ENCODE measurements at places on chromosomes 1 and 21.

GRCh38 chr1:235291599-235292091 lies 36.3 kb downstream of the ARID4B start:
- DNase-seq, result no peak

- DNase-seq, result peak; percentile 89
Observed at GRCh38 chr1:108830119-108831008, 26.5 kb downstream of the AKNAD1 start.

DNA sequence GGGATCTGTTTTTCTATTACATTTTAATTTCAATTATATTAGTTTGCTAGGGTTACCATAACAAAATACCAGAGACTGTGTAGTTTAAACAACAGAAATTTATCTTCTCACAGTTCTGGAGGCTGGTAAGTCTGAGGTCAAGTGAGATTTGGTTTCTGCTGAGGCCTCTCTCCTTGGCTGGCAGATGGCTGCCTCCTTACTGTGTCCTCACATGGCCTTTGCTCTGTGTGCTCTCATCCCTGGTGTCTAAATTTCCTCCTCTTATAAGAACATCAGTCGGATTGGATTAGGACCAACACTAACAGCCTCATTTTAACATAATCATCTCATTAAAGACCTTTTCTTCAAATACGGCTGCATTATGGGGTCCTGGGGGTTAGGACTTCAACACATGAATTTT lies 195.2 kb upstream of the CHODL start:
- no peak for DNase-seq

- DNase-seq, result no peak
Observed at GRCh38 chr1:98546319-98546718, 115.2 kb upstream of the SNX7 start.

GRCh38 chr1:94169126-94169525 lies 48.2 kb upstream of the ABCA4 start:
- DNase-seq, result no peak

- no peak for DNase-seq
Observed at GRCh38 chr1:157154291-157154690, 16.1 kb upstream of the ETV3 start.

- DNase-seq, result no peak
Observed at GRCh38 chr1:206049293-206049692, 3.7 kb upstream of the RHEX start.

GRCh38 chr1:59522925-59523505 lies 226.1 kb downstream of the FGGY start:
- DNase-seq, result no peak

DNA sequence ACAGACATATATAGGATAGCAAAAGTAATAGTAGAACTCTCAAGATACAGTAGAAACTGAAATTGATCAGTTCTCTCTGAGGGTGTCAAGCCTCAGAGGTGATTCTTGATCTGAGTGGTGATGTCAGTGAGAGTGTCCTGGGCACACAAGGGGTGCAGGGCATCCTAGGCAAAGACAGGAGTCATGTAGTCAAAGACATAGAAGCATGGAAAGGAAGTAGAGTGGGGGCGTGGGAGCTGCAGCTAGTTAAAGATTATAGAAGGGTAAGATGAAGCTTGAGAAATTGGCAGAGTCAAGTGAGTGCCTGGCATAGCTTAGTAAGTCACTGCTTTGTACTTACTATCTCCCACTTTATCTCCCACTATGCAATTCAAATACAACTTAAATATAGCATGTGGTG lies 22.8 kb downstream of the CDC7 start:
- no peak for DNase-seq

DNA sequence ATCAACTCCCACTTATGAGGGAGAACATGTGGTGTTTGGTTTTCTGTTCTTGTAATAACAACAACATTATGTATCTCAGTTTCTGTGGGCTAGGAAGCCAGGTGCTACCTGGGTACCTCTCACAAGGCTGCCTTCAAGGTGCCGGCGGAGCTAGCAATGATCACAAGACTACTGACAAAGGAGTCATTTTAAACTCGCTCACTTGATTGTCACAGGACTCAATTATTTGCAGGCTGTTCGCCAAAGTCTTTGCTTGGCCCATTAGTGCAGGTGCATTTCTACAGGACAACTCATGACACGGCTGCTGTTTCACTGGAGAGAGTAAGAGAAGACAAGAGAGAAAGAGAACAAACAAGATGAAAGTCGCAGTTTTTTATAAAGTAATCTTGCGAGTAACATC lies 1237.4 kb upstream of the TMPRSS15 start:
- no peak for DNase-seq

- no peak for DNase-seq
Observed at GRCh38 chr1:213623064-213623581, 364.6 kb upstream of the PROX1 start.

GRCh38 chr1:176791906-176792305 lies 328.9 kb downstream of the PAPPA2 start:
- DNase-seq, result no peak

DNA sequence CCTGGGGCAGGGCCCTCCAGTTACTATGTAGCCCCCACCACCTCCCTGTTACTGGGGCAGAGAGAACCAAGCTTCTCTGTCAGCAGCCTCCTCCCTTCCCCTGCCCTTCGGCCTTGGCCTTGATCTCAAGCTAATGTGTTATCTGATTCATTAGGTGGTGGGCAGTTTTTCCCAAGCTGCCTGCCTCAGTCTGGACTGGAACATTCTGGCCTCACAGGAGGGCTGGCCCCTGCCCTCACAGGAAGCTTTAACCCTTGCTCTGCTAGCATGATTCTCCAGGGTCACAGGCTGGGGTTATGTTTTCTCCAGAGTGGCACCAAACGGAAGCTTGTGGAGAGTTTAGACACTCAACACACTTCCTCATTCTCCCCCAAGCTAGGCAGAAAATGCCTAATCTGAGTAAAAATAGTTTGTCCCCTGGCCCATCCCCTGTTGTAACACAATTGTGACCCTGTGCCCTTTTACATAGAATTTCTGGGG lies 37.2 kb upstream of the SLC6A9 start:
- no peak for DNase-seq

GRCh38 chr1:240843798-240844197 lies 231.8 kb upstream of the GREM2 start:
- no peak for DNase-seq

DNA sequence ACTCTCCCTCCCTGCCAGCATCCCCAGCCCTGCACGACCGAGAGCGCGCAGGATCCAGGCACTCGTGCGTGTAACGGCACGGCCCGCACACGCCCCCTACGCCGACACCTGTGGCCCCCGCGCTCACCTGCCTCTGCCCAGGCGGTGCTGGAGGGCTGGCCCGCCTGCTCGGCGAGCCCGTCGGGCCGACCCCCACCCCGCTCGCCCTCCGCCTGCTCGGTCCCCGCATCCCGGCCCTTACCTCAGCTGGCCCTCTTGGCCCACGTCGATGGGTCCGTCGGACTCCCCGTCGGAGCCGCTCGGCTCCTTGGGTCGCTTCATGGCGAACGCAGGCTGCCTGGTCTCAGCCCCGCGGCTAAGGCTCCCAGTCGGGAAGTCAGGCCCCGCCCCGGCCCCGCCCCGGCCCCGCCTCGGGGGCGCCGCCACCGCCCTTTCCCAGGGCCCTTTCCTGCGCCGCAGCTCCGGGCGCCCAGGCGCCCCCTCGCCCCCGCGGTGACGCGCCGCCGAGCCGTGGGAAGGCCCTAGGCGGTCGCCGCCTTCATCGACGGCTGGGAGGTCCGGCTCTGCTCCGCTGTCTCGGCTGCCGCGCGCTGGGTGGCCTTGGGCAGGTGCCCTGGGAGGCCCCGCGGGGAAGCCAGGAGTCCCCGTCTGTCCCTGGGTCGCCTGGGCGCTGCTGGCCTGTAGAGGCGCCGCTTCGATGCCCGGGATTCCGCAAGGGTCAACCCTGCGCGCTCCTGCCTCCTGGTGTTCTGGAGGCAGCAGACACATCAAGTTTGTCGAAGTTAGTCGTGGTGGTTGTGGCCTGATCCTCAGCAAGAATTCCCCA lies at the start of gene HEYL:
Gene HEYL, minus strand, starts transcription at position 339 of the 826 bp plus-strand sequence. Its CDS starts 18 bp downstream, at position 321.
- no peak for DNase-seq

- no peak for DNase-seq
Observed at GRCh38 chr1:172019976-172020375, 178.7 kb downstream of the DNM3 start.

GRCh38 chr1:79603843-79604242 lies 597.3 kb upstream of the ADGRL4 start:
- peak; percentile 28 for DNase-seq

GRCh38 chr1:113991467-113991997 lies 12.3 kb downstream of the OLFML3 start:
- DNase-seq, result no peak

- no peak for DNase-seq
Observed at GRCh38 chr1:40241362-40241761, 6.4 kb upstream of the TMCO2 start.

GRCh38 chr1:169546087-169546995 lies 39.9 kb downstream of the F5 start:
- DNase-seq, result peak; percentile 41

DNA sequence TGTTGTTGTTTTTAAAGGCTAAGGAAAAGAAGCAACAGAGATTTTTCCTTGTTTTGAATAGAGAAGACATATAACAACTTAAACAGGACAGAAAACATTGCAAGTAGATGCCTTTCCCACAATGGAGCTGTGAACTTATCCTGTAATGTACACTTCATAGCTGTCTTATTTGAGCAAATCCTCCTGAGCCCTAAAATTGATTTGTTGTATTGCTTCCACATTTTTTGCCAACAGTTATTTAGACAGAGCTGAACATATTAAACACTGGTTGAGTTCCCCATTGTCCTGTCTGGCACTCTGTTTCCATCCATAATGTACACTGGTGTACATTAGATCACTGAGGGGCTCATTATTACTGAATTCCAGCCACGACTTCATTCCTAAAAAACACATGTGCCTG lies 32.2 kb downstream of the CACHD1 start:
- no peak for DNase-seq

- DNase-seq, result no peak
Observed at GRCh38 chr1:116003823-116004222, 27.5 kb downstream of the SLC22A15 start.

GRCh38 chr1:169081503-169082123 lies 24.9 kb upstream of the ATP1B1 start:
- DNase-seq, result no peak

- DNase-seq, result no peak
Observed at GRCh38 chr1:208036106-208036808, 125.3 kb upstream of the CD34 start.

GRCh38 chr1:60073605-60074278 lies at the start of gene C1orf87:
TSS of gene C1orf87 (minus strand) at chr1:60073770. CDS start at chr1:60072643, 1,127 bp downstream.
- no peak for DNase-seq

DNA sequence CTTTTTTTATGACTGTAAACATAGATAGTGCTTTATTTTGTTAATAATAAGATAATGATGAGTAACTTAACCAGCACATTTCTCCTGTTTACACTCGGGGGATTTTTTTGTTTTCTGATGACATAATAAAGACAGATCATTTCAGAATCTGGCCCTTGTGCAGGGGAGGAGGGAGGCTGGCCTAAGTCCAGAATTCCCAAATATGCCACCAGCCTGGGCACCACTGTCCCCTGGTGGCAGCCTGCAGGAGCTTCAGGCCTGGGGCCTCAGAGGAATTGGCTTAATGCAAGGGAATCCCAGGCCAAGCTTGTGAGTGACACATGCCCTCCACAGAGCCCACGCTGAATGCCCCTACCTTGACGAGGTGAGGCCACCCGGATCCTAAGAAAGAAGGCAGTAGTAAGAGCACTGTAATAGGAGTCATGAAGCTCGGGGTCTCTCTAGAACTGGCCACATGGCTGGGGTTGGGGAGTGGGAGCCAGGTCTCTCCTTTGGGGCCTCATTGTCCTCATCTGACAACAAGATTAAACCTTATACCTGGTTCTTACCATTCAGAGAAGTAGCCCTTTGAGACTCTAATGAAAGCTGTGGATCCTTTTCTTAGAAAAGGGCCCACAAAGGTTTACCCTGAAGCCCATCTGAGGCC lies 24.1 kb downstream of the ETNK2 start:
- DNase-seq, result peak; percentile 31

DNA sequence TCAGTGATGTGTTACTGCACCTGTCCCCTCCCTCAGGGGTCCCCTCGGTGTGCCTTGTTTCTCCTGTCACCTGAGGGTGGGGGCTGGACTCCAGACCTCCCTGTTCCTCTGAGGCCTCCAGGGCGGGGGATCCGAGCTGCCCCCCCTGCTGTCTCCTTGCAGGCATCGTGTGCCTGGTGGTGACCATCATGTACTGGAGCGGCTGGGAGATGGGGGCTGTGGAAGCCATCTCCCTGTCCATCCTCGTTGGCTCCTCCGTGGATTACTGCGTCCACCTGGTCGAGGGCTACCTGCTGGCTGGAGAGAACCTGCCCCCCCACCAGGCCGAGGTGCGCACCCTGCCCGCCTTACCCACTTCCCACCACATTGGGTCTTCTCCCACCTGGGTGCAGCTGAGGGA lies 56.4 kb downstream of the DISP3 start:
- no peak for DNase-seq

DNA sequence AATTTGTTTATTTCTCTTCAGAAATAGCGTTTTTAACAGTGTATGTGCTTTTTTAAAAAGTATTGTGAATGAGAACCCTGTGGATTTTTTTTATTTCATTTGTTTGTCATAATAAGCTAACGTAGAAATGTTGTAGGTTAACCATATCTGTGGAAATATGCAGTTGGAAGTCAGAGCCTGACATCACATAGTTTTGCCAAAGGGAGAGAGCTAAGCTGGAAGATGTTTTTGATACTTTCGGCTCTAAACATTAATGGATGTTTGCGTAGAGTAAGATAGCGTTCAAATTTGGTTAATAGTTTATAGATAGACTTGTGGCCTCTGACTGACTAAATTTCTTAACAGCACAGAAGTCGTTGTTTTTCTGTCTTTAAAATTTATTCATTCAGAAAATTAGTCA lies 47.4 kb upstream of the ANGPTL1 start:
- no peak for DNase-seq

DNA sequence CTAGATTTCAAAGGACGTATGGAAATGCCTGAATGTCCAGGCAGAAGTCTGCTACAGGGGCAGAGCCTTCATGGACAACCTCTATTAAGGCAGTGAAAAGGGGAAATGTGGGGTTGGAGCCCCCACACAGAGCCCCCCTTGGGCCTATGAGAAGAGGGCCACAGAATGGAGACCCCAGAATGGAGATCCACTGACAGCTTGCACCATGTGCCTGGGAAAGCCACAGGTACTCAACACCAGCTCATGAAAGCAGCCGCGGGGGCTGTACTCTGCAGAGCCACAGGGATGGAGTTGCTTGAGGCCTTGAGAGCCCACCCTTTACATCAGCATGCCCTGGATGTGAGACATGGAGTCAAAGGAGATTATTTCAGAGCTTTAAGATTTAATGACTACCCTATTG lies 108.7 kb downstream of the DMRTB1 start:
- no peak for DNase-seq

All from amniotic stem cell (primary cell).